Stimulated activated CD8-positive, alpha-beta memory T cell treated with anti-CD3 and anti-CD28 coated beads, Interleukin-12 subunit alpha, Interleukin-12 subunit beta, amount 100 ng/mL, for 4 hours (primary cell): ENCODE measurements at places on chromosomes 1 and 21.

- no peak for DNase-seq
These were observed 169.4 kb downstream of the ACTL8 start for GRCh38 chr1:17924578-17924977.

DNA sequence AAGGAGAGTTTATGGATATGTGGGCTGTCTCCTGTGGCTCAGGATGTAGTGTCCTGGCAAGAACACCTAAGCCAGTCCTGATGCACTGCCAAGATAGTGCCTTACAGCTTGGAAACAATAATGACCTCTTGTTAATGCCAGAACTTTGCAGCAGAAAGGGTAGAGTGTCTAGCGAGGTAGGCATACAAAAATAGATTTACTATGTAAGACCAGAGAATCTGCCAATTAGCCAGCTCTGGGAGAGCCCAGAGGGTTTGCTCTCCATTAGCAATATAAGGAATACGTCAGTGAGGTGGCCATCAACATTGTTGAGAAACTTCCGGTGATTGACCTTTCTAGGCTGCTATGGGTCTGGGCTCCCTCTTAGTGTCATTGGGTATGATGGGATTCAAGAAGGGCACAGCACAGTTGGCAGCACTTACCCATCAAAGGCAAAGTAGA is 178.5 kb upstream of the GALNT2 start:
- DNase-seq, result no peak

DNA sequence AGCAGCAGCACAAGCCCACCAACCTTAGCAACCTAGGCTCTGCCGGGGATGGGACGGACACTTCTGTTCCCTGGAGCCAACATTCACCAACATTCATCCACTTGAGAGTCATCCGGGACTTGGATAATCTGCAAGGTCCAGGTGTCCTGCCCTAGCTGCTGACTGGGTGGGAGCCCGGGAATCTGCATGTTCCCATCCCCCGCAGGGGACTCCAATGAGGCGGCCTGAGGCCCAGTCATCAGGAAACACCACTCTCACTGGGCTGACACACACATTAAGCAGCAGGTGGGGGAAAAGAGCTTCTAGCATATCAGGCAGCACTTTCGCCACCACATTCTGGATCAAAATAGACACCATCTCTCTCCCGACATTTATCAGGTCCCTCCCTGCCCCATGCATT is 38.4 kb upstream of the CCSAP start:
- DNase-seq, result no peak

DNA sequence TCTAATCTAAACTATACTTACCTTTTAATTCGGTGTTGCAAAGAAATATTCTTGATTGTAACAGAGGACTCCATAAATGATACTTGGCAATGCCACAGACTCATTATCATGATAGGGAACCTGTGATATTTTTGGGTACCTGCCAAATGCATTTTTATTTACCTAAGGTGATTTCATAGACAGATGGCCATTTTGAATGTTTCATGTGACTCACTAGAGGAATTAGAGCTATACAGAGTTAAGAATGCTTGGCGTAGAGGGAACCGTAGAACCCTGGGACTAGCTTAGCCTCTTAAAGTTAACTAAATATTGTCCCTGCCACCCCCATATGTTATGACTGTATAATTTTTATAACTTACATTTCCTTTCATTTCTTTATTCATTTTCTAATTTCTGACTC is 136.1 kb downstream of the DISP1 start:
- DNase-seq, result no peak

DNA sequence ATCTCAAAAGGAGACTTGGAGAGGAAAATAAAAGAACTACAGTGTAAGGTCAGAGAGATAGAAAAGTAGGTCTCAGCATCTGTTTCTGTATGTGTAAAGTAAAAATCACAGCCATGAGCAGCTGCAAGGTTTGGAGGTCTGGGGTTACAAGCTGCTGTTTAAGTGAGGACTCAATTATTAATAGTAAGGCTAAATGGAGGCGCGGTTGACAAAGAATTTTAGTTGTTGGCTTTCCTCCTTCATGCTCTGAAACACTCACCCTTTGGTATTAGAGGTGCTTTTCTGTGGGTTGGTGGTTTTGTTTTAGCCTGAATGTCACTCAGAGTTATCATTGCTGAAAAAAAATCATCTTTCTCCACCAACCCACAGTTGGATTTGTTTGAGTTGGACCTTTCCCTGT is 59.8 kb upstream of the HAO2 start:
- DNase-seq, result no peak

- no peak for DNase-seq
These were observed 169.8 kb downstream of the PRDM16 start for GRCh38 chr1:3238703-3239278.

- DNase-seq, result no peak
These were observed 6.1 kb upstream of the IGFN1 start for GRCh38 chr1:201184307-201185122.

DNA sequence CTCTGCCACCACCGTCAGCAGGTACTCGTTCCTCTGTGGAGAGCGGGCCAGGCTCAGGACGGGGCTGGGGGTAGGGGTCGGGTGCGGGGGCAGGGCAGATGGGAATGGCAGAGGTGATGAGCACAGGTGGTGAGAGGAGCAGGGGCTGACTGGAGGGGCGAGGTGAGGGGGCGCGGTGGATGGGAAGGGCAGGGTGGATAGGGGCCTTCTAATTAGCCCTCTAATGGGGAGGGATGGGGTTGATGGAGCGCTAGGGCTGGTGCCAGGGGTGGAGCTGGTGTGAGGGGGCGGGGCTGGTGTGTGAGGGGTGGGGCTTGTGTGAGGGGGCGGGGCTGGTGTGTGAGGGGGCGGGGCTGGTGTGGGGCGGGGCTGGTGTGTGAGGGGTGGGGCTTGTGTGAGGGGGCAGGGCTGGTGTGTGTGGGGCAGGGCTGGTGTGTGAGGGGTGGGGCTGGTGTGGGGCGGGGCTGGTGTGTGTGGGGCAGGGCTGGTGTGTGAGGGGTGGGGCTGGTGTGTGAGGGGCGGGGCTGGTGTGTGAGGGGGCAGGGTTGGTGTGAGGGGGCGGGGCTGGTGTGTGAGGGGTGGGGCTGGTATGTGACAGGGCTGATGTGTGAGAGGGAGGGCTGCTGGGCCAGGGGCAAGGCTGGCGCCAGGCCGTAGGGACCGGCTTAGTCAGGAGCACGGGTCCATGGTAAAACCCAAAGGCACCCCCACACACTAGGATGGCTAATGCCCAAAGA is 5.9 kb downstream of the KRTAP10-1 start:
- DNase-seq, result no peak

GRCh38 chr1:192581131-192581927 is 5.8 kb downstream of the RGS1 start:
- no peak for DNase-seq
